Stimulated activated CD4-positive, alpha-beta T cell treated with anti-CD3 and anti-CD28 coated beads, TNF-alpha, amount 100 ng/mL, for 4 hours (primary cell): ENCODE measurements at places on chromosomes 4 and X.

DNA sequence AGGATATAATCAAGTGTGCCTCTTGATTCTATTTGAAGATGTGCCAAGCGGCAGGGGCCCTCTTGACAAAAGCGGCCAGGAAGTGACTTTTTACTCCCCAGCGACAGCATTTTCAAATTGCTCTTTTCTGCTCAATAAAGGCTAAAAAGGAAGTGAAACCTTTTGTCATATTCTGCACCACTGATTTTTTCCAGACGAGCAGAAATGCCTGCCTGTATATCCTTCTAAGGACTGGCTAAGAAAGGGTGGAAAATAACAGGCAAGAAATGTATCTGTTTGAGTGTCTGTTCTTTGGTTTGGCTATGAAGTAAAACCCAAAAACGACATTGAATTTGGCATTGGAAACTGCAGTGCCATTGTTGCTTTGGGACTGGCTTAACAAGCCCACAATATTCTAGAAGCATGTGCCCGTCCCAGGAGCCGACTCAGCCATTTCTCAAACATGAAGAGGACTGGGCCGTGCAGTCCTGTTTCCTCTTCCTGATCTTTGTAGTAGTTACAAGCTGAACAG, 25.4 kb downstream of the TMSB4X start:
- no peak for DNase-seq

- no peak for DNase-seq
These were observed 406.3 kb upstream of the GRIA3 start for GRCh38 chrX:122777766-122778165.

DNA sequence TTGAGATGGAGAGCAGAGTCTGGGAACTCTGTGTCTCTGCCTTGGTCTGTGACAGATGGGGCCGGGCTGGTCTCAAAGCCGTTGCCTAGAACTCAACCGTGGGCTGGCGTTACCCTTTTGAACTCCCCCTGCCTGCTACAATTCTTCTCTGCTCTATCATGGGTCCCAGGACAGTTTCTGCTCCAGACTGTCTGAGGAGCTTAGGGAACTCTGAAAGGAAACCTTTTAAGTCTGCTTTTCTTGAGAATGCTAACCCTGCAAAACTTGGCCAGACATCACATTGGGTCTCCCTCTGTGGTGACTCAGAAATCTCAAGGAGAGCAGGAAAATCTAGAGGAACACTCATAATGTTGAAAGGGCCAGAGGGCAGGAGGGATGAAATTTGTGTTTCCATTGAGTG, 240.6 kb downstream of the CBR4 start:
- no peak for DNase-seq

GRCh38 chr4:123896446-123897071, 500.0 kb downstream of the SPRY1 start:
- no peak for DNase-seq

- no peak for DNase-seq
These were observed 126.5 kb downstream of the QDPR start for GRCh38 chr4:17385403-17385802.

GRCh38 chrX:139877710-139878414, 55.0 kb downstream of the ATP11C start:
- DNase-seq: no peak

- no peak for DNase-seq
These were observed 73.7 kb upstream of the ACSL1 start for GRCh38 chr4:184899261-184900134.
